T-helper 1 cell (primary cell): ENCODE measurements at places on chromosomes 1 and 21.

DNA sequence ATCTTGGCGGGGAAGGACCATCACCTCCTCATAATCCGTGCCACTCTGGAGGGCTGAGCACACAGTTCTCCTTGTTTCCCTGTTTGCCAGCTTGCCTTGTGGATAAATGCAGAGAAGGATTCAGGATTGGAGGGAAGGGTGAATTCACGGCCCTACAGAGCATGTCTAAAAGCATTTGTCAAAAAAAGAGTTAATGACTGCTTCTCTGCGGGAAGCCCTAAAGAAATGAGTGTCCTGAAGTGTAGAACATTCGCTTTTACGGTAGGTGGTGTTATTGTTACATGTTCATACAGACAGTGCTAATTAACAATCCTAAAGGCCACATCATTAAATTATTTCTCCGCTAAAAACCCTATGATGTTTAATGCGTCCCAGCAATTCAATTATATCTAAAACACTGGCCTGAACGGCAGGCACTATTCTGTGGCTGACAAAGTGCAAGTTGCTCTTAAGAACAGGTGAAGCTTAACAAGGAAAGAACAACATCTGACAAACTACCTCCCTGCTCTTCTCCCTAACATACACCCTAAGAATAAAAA, 112.3 kb upstream of the NFIA start:
- DNase-seq, result no peak

- no peak for DNase-seq
These were observed 12.4 kb upstream of the RBM15 start for GRCh38 chr1:110326826-110327225.

- no peak for DNase-seq
These were observed 340.8 kb downstream of the NPHP4 start for GRCh38 chr1:5651473-5651872.

DNA sequence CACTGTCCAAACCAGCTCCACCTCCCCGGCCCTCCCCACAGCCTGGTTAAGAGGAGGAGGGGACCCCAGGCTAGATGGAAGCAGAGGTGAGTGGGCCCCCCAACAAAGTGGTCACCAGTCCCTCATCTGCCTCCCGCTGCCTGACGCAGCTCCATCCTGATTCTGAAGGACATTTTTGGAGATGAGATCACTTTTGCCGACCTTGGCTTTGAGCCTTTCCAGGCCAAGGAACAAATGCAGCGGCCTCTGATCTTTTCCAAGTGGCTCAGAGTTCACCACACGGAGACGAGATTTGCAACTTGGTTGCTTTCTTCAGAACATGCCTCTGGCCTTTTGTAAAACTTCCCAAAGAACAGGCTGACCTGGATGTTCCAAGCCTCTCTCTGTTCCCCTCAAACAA, 223.1 kb downstream of the NPHP4 start:
- DNase-seq, result no peak

- DNase-seq, result no peak
These were observed 1.9 kb downstream of the ADARB1 start for GRCh38 chr21:45076245-45076711.

DNA sequence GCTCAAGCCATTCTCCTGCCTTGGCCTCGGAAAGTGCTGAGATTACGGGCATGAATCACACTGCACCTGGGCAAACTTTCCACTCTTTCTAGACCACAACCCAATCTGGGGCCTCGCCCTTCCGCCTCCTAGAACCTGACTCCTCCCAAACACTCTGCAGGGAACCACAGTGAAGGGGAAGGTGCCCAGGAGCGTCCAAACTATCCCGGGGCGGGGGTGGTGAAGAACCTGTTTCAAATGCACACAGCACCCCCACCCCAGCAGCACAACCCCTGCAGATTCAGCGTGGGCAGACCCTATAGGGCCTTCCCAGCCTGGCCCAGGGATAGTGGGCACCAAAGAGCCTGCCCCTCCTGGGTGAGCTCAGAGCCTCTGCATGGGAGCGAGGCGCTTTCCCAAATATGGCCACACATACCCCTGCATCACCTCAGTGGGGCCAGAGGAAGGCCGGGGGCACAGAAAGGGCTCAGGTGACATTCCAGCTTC, 86.9 kb downstream of the STUM start:
- DNase-seq, result no peak

GRCh38 chr1:86530211-86530845, 16.6 kb upstream of the CLCA4 start:
- DNase-seq, result no peak

- DNase-seq, result no peak
These were observed 14.9 kb upstream of the CD5L start for GRCh38 chr1:157856538-157856937.

DNA sequence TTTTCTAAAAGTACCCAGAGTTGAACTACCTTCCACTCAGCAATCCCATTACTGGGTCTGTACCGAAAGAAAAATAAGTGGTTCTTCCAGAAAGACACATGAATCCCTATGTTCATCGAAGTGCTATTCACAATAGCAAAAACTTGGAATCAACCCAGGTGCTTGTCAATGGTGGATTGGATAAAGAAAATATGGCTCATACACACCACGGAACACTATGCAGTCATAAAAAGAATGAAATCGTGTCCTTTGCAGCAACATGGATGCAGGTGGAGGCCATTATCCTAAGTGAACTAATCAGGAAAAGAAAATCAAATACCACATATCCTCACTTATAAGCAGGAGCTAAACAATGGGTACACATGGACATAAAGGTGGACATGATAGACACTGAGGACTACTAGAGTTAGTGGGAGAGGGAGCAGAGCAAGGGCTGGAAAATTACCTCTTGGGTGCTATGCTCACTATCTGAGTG, 32.9 kb upstream of the JUN start:
- no peak for DNase-seq

DNA sequence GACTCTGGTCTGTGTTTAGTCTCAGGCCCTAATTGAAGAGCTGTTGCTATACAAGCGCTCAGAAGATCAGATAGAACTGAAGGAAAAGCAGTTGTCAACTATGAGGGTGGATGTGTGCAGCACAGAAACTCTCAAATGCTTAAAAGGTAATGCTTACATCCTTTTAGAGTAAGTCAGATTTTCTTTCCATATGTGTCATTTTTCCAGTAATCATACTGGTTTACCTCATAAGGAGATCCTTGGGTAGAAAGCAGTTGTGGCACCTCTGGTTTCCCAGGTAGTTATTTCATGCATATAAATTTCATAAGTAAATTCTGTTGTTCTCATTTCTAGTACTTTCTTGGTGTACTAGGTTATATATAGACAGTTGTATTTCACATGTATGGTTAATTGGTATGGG, 43.0 kb upstream of the TARS2 start:
- DNase-seq, result no peak

DNA sequence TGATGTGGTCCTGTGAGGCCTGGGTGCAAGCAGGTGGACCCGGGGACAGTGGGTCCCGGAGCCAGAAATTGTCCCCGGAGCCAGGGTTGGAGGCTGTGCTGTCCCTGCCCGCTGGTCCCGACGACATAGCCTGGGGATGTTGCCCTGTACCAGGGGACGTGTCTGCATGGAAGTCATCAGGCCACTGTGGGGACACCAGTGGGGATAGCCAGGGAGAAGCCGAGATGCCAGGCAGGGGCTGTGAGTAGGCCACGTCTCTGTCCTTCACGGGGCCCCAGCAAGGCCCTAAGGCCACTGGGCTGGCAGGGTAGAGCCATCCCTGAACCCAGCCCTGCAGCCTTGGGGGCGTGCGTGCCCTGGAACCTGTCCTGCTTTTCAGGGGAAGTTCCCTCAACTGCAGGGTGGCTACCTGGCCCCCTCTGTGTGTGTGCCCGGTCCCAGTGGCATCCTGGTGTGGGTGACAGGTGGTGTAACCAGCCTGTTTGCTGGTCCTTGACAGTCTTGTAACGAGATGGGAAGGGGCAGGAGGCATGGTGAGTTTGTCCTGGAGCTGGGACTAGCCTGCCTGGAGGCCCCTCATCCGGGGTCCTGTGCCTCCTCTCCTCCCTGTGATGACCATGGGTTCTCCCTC, 73.2 kb downstream of the OBSCN start:
- no peak for DNase-seq

DNA sequence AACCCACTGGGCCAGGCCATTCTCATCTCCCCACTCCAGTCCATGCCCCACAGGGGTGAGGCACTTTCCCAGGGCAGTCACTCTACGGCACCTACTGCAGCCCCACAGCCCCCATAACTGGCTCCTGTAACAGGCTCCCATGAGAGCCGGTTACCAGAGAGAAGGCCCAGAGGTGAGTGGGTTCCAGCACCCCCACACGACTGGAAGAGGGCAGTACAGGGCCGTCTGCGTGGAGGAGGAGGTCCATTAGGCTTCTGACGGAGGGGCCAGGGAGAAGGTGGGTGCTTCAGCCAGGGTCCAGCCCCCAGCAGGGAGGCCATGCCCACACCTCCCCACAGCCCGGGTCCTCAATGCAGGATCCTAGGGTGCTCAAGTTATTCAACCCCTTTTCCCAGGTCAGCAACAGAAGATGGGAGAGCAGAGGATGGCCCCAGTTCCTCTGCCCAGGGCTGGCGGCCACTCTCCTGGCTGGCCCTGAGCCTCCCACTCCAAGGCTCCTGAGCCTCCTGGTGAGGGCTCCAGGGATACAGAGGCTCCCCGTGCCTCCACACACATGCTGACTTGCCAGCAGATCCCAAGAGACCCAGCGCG, 1.6 kb downstream of the ACAP3 start:
- DNase-seq, result peak; percentile 23

GRCh38 chr1:91781901-91782622, 103.9 kb downstream of the TGFBR3 start:
- DNase-seq, result no peak

DNA sequence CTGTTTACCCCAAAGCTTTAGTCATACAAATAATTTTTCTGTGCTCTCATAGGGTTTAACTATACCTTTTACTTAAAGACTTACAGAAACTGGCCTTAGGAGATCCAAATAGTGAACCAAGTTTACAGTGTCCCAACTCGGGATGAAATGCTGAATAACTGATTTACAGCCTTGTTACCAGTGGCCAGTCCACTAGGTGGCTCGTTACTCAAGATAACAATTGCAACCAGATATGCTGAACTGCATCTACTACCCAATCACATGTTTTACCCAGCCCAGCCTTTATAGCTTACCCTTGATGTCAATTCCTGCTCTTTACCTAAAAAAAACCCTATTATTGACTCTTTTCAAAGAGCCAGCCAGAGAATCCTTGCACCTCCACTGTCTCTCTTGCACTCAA, 1148.8 kb upstream of the ADGRL4 start:
- DNase-seq, result no peak

GRCh38 chr1:172585861-172586260, 52.9 kb downstream of the SUCO start:
- no peak for DNase-seq

GRCh38 chr1:15460708-15461095, 4.2 kb downstream of the CELA2A start:
- DNase-seq, result no peak
